Naive thymus-derived CD8-positive, alpha-beta T cell (primary cell): ENCODE measurements at places on chromosomes 6 and 20. TPM values are rescaled to one million over a fixed set of nuclear protein-coding genes. Genes with fewer than 3 reads are reported as not detected.
A peak's percentile ranks its signal among the peaks of the same experiment; 100 is the strongest.

GRCh38 chr6:41477572-41477971 lies 68.6 kb upstream of the FOXP4 start:
- no peak overlapping the region for H3K4me3 ChIP-seq
- peaks cover 7% of the 10 kb centered on the region for H3K4me1 ChIP-seq
- H3K27me3 ChIP-seq = peaks cover 27% of the 10 kb centered on the region
- no peaks in the 10 kb centered on the region for H3K36me3 ChIP-seq
- DNase-seq = no peak

The COL9A3 gene
- 2.2 TPM for total RNA-seq

GRCh38 chr6:127949251-127949650 lies 48.4 kb upstream of the THEMIS start:
- H3K4me3 ChIP-seq = no peak overlapping the region
- no peak overlapping the region for H3K27ac ChIP-seq
- H3K27me3 ChIP-seq = no peaks in the 10 kb centered on the region
- H3K4me1 ChIP-seq = peaks cover 51% of the 10 kb centered on the region

GRCh38 chr20:51470907-51471411 lies 71.6 kb downstream of the NFATC2 start:
- H3K36me3 ChIP-seq = peaks cover 26% of the 10 kb centered on the region
- DNase-seq = peak; percentile 25
- peaks cover 24% of the 10 kb centered on the region for H3K4me1 ChIP-seq

GRCh38 chr6:146211646-146212045 lies 182.8 kb downstream of the GRM1 start:
- H3K4me3 ChIP-seq = no peak overlapping the region
- no peaks in the 10 kb centered on the region for H3K4me1 ChIP-seq

The VGLL2 gene
- not detected for total RNA-seq

GRCh38 chr6:20352346-20352745 lies 49.3 kb upstream of the E2F3 start:
- no peak overlapping the region for H3K4me3 ChIP-seq
- H3K4me1 ChIP-seq = peaks cover 8% of the 10 kb centered on the region
- no peak for DNase-seq
- no peaks in the 10 kb centered on the region for H3K27me3 ChIP-seq

DNA sequence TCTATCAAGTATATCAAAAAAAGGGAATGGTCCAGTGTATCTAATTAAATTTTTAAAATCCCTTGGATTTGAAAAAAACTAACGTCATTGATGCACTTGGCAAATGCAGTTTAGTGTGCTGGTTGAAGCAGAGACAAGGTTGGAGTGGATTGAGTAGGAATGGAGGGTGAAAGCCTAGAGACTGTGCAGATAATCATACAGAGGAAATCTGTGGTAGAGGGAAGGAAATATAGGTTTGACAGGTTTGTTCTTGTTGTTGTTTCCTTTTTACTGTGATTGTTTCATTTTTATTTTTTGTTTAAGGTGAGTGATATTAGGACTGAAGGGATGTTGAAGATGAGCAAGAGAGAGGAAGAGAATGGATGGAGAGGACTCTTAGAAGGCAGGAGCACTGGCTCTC lies 29.0 kb upstream of the L3MBTL3 start:
- H3K27ac ChIP-seq = peak overlapping the region; percentile 37
- no peaks in the 10 kb centered on the region for H3K36me3 ChIP-seq
- peaks cover 10% of the 10 kb centered on the region for H3K4me1 ChIP-seq
- H3K27me3 ChIP-seq = no peaks in the 10 kb centered on the region

DNA sequence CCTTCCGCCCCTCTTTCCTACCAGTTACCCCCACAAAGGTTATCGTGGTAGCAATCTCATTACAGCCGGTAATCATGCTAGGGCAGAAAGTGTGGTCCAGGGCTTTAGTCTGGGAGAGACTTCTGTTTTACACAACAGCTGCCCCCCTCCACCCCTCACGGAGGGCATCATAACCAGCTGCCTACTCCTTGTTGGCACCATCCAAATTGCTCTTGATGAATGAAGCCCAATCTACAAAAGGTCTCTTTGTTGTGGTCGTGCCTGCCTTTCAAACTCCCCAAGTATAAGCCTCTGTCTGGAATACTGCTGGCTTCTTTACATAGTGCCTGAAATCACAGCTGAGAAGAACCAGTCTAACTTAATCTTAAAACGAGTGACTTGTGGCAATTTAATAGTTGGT lies 157.9 kb downstream of the INSM1 start:
- DNase-seq = no peak
- H3K27me3 ChIP-seq = no peaks in the 10 kb centered on the region
- H3K36me3 ChIP-seq = peaks cover 5% of the 10 kb centered on the region
- H3K27ac ChIP-seq = no peak overlapping the region

DNA sequence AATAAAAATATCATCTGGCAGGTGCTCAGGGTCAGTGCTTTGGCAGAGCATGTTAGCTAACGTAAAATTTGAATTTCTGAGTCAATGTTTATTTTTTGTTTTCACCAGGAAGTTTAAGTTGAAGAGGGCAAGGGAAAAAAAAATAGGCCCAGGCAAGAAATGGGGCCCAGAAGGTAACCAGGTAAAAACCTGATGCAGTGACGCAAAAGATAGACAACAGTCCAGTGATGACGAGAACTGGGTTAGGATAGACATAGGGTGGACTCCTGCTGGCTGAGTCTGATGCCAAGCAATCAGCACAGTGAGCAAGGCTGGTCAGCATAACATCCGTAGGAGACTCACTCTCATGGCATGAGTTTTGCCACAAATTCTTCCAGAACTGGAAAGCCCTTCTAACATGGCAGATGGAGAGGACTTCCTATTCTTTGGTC lies 42.2 kb downstream of the ZHX3 start:
- DNase-seq = no peak
- no peaks in the 10 kb centered on the region for H3K27me3 ChIP-seq
- H3K36me3 ChIP-seq = peaks cover 2% of the 10 kb centered on the region
- peaks cover 17% of the 10 kb centered on the region for H3K4me1 ChIP-seq
- H3K4me3 ChIP-seq = no peak overlapping the region

DNA sequence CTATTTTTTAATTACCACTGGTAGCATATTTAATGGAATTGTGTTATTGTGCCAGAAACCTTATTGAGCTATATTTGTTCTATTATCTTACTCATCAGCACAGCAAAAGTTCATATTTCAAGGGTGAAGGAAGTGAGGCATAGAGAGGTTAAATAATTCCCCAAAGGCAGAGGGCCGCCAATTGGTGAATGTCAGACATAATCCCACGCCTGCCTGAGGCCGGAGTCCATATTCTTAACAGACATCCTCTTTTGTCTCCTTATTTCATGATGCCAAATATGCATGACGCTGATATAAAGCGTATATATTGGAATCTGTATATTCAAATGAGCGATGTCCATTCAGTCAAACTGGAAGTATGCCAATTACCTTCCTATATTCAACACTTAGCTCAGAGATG lies 505.0 kb upstream of the SLC35B3 start:
- H3K4me1 ChIP-seq = no peaks in the 10 kb centered on the region
- H3K27me3 ChIP-seq = no peaks in the 10 kb centered on the region
- H3K4me3 ChIP-seq = no peak overlapping the region
- no peak overlapping the region for H3K27ac ChIP-seq

DNA sequence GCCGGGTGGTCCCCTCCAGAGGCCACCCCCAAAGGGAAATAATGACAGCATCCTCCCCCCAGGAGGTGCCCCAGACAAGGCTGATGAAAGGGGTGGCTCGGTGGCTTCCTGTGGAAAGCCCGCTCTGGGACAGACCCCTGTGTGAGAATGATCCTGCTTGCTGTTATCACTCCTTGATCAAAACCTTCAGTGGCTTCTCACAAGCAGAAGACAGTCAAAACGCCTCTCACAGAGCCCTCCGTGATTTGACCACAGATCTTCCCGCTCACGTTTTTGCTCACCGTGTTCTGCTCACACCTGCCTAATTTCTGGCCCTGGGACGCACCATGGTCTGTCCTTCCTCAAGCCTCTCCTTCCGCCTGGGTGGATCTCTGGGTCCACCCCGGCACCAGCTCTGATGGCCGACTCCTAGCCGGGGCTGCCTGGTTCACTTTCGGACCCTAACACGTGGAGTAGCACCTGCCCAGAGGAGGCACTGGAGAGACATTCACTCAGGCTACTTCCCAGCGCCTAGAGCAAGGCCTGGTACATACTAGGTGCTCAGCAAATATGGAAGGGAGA lies 210.4 kb downstream of the ANKRD60 start:
- H3K27me3 ChIP-seq = no peaks in the 10 kb centered on the region
- no peaks in the 10 kb centered on the region for H3K36me3 ChIP-seq
- DNase-seq = no peak

The CRISP2 gene
- total RNA-seq = not detected

DNA sequence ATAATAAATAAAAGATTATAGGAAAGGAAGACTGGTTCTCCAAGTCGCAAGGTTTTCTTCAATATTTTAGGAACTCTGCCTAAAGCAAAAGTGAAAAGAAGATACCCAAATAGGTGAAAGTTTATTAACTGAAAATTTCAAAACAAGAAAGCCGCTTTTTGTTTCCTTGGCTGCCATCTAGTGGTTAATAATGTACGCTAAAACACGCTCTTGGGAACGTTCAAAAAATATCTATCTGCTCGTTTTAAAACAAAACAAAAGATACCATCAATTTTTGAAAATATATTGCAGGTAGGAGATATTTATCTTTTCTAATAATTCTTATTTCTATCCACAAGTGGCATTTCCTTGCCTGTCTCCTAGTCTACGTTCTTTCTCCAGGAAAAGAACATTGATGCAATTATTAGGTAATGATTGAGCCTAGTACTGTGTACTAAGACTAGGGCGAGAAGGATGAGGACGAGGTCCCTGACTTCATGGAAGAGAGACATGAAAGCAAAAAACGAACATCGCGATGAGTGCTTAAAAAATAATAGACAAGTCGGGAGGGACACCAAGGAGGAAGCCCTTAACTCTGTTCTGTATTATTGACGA lies 97.2 kb downstream of the SPTLC3 start:
- no peaks in the 10 kb centered on the region for H3K4me1 ChIP-seq
- no peaks in the 10 kb centered on the region for H3K36me3 ChIP-seq
- DNase-seq = peak; percentile 19

DNA sequence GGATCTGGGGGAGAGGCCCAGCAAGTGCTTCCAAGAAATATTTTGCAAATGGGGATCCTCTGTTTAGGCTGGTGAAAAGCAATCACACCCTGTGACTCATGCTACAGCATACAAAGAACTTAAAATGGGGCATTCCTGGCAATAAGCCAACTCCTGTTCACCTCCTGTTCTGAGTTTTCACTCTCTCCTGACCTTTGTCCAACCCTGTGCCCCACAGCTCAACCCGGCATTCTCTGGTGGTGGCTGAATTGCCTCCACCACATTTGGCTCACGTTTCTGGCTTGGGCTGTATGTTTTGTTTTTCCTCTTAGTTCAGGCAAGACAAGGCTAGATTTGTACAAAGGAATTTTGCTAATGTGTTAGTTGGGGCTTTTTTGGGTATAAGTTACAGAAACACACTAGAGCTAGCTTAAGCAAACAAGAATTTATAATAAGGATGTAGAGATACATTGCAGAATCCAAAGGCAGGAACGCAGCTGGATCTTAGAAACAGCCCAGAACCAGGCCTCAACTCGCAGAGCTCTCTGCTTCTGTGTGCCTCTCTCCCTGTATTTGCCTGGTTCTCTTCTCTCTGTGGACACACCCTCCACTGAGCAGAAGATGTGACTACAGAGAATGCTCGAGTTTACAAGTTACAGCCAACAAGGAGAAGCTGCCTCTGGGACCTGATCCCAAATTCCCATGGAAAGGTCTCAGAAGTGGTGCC lies 9.4 kb downstream of the ABCC10 start:
- DNase-seq = no peak
- no peaks in the 10 kb centered on the region for H3K36me3 ChIP-seq
- H3K4me1 ChIP-seq = peaks cover under 1% of the 10 kb centered on the region

DNA sequence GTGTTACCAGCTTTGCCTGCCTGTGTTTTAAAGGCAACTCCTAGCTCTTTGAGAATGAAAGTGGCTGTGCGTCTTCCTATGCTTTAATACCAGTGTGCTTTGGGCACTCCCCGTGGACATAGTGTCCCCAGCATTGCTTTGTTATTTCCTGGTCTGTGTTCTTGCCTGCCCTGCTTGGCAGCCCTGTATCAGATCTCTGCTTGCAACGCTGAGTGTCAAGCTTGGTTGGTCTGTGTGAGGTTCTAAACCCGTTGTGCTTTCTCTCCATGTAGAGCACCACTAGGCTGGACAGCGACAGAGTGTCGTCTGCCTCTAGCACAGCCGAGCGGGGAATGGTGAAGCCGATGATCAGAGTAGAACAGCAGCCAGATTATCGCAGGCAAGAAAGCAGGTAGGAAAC lies 80.2 kb downstream of the AFDN start:
- no peaks in the 10 kb centered on the region for H3K4me1 ChIP-seq
- no peaks in the 10 kb centered on the region for H3K36me3 ChIP-seq
- no peak for DNase-seq
- peaks cover 2% of the 10 kb centered on the region for H3K27me3 ChIP-seq

DNA sequence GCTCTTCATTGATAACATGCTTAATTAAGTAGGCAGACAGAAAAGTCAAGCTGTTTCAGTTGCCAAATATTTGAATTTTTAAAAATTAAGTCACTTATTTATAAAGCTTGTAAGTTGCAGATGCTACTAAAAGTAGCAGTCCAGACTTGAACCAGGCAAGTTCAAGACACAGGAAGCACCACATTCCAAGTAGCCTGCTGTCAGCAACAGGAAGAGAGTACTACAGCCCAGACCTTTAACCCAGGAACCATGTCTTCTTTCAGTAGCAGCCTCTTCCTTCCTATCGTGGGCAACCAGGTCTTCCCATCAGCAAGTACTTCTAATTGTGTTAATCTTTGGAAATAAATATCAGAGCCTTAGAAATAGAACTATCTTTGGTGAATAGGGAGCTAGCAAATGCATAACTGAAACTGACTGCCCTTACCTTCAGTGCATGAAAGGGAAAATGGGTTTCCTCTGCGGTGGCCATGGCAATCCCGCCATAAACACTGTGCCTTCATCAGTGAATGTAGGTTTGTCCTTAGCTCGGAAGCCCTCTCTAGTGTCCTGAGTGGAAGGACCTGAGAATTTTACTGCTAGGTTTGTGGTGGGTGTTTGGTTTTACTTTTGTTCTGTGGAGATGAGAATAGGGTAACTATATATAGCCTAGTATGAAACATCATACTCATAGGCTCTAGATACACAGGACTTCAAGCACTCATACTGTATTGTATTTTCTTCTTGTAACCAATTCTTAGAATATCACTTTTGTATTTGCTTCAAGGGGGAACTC lies 95.6 kb downstream of the SYCP2 start:
- H3K4me3 ChIP-seq = no peak overlapping the region
- H3K27ac ChIP-seq = no peak overlapping the region
- peaks cover 31% of the 10 kb centered on the region for H3K27me3 ChIP-seq

DNA sequence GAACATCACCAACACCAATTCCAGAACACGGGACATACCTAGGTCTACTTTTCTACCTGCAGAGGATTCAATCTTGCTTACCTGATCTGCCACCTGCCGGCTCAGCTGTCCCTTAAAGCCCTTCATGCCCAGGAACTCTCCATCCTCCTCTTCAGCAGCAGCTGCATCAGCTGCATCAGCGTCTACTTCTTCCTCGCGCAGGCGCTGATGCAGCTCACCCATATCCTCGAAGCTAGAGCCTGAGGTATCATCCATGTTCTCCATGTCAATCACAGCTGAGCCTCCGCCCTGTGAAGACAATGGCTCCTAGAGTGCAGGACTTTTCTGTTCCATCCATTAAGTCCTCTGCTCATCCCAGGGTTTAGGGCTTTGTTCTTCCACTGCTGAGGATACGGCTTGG lies 918 bp downstream of the YIPF3 start:
- no peak for DNase-seq
- peaks cover 14% of the 10 kb centered on the region for H3K4me1 ChIP-seq
- no peak overlapping the region for H3K4me3 ChIP-seq
- H3K27me3 ChIP-seq = no peaks in the 10 kb centered on the region
- peaks cover 8% of the 10 kb centered on the region for H3K36me3 ChIP-seq
